HuH-7 (cell line): ENCODE measurements at places on chromosomes 7 and 10.

DNA sequence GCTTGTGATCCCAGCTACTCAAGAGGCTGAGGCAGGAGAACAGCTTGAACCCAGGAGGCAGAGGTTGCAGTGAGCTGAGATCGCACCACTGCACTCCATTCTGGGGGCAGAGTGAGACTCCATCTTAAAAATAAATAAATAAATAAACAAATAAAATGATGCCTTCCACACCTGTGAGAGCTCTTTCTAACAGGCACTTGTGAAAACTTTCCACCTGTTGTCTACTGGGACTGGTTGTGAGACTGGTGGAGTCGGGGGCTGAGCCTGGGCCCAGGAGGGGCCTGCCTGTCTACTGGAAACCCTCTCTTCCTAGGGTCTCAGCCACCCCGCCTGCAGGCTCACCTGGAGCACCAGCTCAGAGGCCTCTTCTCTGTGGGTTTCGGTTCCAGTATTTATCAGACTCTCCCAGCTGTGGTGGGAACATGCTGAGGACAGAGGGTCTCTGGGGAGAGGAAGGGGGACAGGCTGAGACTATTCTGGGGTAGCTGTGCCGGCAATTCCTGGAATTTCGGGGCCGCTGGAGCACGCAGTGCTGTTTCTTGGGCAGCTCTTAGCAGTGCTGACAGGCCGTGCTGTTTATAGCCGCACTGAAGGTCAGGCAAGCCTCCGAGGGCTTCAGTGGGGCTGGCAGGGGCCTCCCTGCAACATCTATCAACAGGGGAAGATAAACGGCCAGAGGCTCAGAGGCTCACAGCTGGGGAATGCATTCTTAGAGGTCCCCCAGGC lies 3.8 kb downstream of the LDB3 start:
- peak; percentile 34 for DNase-seq

GRCh38 chr10:122368502-122369254 lies 5.8 kb upstream of the PLEKHA1 start:
- no peak for DNase-seq

- peak; percentile 2 for DNase-seq
Measured at GRCh38 chr7:110084181-110084807, 1006.6 kb upstream of the LRRN3 start.

- no peak for DNase-seq
Measured at GRCh38 chr10:122078965-122079795, 90.2 kb downstream of the TACC2 start.

- DNase-seq: no peak
Measured at GRCh38 chr7:85520175-85520574, 333.3 kb upstream of the SEMA3D start.

DNA sequence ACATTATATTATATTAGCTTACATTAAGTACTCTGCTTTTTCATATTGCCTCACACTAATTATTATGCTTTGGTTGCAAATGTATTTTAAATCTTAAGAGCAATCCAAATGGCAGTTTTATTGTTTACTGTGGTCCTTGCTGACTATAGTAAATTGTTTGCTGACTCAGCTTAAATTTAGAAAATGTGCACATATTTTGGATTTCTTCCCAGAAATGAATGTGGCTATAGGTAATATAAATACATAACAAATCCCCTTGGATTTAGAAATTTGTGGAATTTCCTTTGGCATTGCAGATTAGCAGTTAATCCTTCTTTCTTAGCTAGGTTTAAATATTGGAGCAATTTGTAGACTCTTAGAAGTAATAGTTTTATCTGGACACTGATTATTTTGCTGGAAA lies 565.8 kb downstream of the NRG3 start:
- no peak for DNase-seq

- no peak for DNase-seq
Measured at GRCh38 chr10:3574451-3574850, 210.6 kb downstream of the KLF6 start.

GRCh38 chr10:74202356-74202755 lies 51.3 kb downstream of the ADK start:
- no peak for DNase-seq
